ENCODE measurements at places on chromosomes 6 and 20.

- no peak for DNase-seq
Measured at GRCh38 chr20:919491-919916, 3.4 kb upstream of the ANGPT4 start.

DNA sequence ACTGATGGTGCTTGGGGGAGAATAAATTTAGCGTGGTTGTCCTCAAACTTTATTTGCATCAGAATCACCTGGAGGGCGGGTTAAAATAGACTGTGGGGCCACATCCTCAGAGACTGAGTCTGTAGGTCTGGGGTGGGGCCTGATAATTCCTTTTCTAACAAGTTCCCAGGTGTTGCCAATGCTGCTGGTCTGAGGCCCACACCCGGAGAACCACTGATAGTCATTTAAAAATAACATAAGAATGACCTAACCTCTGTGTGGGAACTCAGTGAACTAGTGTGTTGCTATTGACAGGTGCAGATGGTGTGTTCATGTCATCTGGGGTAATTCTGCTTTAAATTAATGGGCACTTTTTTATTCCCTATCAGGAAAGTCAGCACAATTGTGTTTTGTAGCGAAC lies 64.8 kb downstream of the RTN4IP1 start:
- no peak for DNase-seq

DNA sequence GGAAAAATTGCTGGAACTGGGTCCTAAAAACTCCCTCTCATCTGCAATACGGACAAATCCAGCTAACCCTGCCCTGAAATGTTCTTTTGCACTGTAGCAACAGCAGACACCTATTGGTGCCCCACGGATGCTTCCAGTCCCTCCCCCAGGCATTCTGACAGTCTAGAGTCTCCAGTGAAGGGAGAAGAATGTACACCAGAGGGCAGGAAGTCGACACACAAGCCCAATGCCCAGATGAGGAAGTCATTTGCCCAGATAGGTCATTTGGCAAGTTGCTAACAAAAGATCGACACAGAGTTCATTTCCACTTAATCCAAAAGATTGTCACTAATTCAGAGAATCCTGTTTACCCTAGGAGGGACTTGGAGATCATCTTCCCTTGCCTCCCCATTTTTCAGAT lies 293.0 kb upstream of the PRDM1 start:
- DNase-seq: no peak

DNA sequence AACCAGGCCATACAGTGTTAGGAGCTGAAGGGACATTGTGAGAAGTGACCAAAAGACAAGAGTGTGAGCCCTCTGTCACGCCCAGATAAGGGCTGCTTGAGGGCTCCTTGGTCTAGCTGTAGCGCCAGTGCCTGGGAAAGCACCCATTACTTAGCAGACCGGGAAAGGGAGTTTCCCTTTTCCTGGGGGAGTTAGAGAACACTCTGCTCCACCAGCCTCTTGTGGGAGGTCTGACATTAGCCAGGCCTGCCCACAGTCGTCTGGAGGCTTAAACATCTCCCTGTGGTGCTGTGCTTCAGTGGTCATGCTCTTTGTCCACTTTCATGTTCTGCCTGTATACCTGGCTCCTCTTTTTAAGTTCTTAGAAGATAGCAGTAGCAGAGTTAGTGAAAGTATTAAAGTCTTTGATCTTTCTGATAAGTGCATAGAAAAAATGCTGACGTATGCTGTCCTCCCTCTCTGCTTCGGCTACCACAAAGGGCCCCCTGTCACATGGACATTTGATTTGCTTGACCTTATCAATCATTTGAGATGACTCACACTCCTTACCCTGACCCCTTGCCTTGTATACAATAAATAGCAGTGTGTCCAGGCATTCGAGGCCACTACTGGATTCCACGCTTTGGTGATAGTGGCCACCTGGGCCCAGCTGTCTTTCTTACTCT lies 201.5 kb upstream of the ECI2 start:
- DNase-seq: no peak

DNA sequence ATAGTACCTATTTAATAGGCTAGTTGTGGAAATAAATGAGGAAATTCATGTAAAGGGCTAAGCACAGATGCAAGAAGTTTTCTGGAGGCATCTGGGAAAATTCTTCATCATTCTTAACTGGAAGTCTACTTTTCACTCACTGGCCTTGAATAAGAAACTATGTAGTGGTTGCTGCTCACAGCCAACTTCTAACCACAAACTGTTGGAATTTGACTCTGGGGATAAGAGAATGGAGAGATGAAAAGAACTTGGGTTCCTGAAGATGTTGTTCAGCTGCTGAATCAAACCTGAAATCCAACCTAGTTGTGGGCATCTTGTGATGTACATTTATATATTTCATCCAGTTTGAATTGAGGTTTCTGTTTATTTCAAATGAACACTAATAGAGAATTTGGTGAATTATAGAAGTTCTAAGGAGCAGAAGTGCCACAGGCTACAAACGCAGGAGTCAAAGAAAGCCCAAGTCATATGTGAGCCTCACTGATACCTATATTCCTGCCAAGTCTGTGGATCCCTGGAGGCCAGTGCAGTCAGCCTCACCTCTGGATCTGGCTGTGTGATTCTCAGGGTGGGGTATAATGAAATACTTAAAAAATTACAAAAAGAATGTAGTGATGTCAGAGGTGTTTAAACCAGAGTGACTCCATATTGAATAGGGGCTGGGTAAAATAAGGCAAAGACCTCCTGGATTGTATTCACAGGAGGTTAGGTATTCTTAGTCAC lies 18.7 kb upstream of the MEI4 start:
- no peak for DNase-seq

GRCh38 chr20:19996917-19997316 lies 20.2 kb upstream of the NAA20 start:
- DNase-seq: no peak

DNA sequence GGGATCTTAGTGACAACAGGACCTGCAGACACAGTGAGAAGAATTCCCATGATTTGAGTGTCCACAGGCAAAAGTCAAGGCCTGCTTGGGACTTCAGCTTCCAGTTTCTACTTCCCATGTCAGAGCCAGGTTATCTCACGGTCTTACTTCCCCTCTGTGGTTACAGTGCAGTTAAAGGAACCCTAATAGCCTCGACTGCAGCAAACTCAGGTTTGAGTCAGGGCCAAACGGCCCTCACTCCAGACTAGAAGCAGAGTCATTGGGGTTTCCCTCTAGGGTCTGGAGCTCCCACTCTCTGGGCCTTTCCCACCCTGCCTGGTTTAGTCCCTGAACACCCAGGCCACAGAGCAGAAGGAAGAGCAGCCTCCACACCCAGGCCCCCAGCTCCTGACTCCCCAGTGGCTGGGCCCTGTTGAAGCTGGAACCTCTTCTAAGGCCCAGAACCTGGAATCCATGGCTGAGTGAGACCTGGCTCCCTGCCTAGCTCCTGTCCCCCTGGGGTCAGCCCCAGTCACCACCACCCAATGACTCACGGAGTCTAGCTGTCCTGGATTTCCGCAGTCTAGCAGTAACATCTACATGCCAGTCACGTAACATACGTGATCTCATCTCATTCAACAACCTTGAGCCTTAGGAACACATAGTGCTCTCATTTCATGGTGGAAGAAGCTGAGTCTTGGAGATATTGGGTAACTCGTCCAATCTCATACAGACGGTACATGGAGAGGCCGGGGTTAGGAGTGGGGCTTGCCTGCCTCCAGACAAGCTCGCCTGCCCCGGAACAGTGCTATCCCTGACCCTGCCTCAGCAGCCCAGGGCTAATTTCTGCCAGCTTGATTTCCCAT lies 9.2 kb upstream of the GHRH start:
- DNase-seq: no peak

DNA sequence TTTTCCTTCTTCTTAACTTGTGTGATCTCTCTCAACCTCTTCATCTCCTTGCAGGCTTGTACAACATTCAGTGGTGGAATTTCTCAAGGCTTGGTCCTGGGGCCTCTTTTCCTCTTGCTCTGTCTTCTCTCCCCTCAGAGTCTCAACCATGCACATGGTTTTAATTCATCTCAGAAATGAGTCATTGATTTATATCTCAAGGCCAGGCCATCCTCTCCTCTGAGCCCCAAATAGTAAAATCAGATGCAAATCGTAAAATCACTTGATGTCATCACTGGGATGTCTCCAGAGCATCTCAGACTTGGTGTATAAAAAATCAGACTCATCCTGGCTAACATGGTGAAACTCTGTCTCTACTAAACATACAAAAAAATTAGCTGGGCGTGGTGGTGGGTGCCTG lies 85.0 kb downstream of the FNDC1 start:
- DNase-seq: no peak

- DNase-seq: no peak
Measured at GRCh38 chr6:75154973-75155372, 50.9 kb downstream of the COL12A1 start.

DNA sequence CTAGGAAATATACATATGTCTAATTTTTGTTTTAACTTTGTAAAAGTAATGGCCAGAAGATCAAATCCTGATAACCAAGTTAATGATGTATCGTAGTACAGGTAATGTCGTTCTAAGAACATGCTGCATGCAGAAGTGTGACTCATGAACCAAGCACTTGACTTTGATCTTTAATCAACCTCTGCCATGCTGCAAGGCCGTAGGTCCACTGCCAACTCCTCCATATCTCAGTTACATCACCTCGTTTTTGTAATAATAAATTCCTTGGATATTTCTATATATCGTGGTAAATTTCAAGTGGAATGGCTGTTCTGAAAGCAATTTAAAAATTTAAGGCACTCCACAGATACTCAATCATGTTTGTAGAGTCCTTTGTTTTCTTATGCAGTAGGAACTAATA lies 771.7 kb downstream of the EPHA7 start:
- DNase-seq: no peak
